H4 (cell line): ENCODE measurements at places on chromosomes 6 and 20.

GRCh38 chr6:109478222-109478805 is 4.7 kb downstream of the ZBTB24 start:
- DNase-seq: no peak

DNA sequence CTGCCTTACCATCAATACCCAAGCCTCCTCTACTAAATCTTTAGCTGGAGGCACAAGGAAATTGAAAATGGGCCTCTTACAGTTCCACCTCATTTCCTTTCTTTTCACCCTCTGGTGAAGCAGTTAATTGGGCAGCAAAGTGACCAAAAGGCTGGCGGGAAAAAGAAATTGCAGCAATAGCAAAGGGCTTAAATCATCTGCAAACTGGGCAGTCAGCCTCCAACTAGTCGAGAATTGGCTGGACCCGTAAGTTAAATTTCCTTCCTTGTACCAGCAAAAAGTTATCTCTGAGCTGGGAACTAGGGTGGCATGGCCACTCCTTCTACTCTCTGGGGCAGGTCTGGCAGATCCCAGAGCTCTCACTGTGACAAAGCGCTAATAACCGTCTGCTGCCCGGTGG is 33.5 kb downstream of the GHRH start:
- DNase-seq: no peak

DNA sequence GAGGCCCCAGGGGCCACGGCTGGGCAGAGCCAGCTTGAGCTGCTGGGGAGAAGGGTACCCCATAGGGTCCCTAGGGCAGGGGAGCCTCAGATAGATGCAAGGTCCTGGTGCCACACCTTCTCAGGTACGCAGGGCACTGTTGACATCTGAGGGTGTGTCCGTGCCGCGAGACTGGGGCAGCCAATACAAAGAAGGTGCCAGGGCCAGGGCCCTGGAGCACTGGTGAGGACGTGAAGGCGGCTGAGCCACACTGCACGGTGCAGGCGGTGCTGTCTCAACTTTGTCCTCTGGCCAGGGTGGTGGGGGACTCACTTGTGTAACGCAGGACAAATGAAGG is 649 bp upstream of the LRRC73 start:
- DNase-seq: no peak

DNA sequence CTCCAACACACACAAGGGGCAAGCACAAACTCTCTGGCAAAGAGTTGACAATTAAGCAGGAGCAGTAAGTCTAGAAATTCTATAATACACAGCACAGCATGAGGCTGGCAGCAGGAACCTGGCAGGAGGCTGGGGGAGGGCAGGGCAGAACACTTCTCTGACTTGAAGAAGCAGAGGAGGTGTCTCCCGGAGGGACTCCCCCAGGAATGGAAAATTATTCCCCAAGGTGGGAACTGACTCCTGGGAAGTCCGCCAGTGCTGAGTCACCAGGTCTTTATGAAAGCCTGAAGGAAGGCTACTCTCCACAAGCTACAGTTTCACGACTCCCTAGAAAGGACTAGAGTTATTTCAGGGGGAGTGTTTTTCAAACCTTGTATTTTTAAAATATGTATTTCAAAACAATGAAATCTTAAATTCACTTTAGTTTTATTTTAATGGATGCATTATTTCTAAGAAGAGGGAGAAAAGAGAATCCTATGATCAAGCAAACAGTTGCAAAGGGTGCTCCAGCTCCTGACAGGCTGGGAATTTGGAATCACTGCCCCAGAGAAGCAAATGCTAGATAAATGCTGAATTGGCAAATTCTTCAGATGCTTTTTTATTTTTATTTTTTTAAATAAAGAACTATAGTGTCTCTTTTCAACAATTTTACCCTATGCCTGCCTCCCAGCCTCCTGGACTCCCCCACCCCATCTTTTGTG is 192.8 kb downstream of the LY86 start:
- DNase-seq: peak; percentile 76

DNA sequence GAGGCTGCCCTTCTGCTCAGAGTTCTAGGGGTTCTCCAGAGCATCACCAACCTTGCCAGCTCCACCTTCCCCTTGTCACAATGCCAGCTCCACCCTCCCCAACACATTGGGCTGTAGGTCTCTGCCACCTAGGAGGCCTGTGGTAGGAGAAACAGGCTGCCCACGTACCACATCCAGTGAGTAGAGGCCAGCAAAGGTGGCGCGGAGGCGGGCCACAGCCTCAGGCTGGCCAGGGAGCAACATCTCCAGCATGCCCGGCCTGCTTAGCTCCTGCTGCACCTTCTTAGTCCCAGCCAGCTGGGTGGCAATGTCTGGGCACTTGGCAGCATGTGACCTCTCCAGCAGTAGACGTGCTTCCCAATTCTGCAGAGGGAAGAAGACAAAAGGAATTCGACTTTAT is 23.8 kb downstream of the GSS start:
- DNase-seq: no peak

GRCh38 chr6:129606664-129607063 is 103.3 kb downstream of the ARHGAP18 start:
- DNase-seq: peak; percentile 11
